Glutamatergic neuron (in vitro differentiated cells): ENCODE measurements at places on chromosomes 1 and 21. TPM values are rescaled to one million over a fixed set of nuclear protein-coding genes. Genes with fewer than 3 reads are reported as not detected.

GRCh38 chr1:110310300-110310699 lies 28.9 kb upstream of the RBM15 start:
- DNase-seq, result no peak

- DNase-seq, result no peak
These were observed 339.3 kb downstream of the PAPPA2 start for GRCh38 chr1:176802316-176802715.

- DNase-seq, result no peak
These were observed 108.1 kb downstream of the SLC44A5 start for GRCh38 chr1:75502776-75503175.

DNA sequence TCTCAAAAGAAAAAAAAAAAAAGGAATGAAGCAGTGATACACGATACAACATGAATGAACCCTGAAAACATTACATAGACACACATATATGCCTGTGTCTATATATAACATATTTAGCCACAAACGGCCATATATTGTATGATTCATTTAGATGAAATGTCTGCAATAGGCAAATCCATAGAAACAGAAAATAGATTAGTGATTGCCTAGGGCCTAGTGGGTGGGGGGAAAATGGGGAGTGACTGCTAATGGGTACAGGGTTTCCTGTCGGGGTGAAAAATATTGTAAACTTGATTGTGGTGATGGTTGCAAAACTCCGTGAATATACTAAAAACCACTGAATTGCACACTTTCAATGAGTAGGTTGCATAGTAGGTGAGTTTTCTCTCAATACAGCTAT lies 6.0 kb upstream of the H6PD start:
- no peak for DNase-seq

- no peak for DNase-seq
These were observed 7.2 kb downstream of the C1orf116 start for GRCh38 chr1:207025146-207025880.

Gene EPHB2
- total RNA-seq, result 93.0 TPM

Gene SELENBP1
- 2.9 TPM for total RNA-seq
